ENCODE measurements at places on chromosomes 16 and 17. TPM values are rescaled to one million over a fixed set of nuclear protein-coding genes. Genes with fewer than 3 reads are reported as not detected.
A peak's percentile ranks its signal among the peaks of the same experiment; 100 is the strongest.

Gene RAP1GAP2
- total RNA-seq: 63.8 TPM

GRCh38 chr17:80892900-80893603 is 98.6 kb upstream of the CHMP6 start:
- peaks cover 36% of the 10 kb centered on the region for H3K36me3 ChIP-seq
- H3K27me3 ChIP-seq: no peaks in the 10 kb centered on the region
- H3K4me1 ChIP-seq: peaks cover 26% of the 10 kb centered on the region

GRCh38 chr17:62919388-62919787 is 46.6 kb upstream of the TANC2 start:
- H3K27ac ChIP-seq: no peak overlapping the region
- no peak for DNase-seq
- H3K4me1 ChIP-seq: peaks cover 18% of the 10 kb centered on the region
- no peak overlapping the region for H3K4me3 ChIP-seq

- peaks cover 52% of the 10 kb centered on the region for H3K27me3 ChIP-seq
- peaks cover under 1% of the 10 kb centered on the region for H3K4me1 ChIP-seq
- no peak for DNase-seq
- no peak overlapping the region for H3K27ac ChIP-seq
- H3K36me3 ChIP-seq: no peaks in the 10 kb centered on the region
- no peak overlapping the region for H3K4me3 ChIP-seq
These were observed 28.5 kb downstream of the CLEC3A start for GRCh38 chr16:78050734-78051400.

- peak; percentile 68 for DNase-seq
- H3K27ac ChIP-seq: peak overlapping the region; percentile 94
- no peaks in the 10 kb centered on the region for H3K27me3 ChIP-seq
- H3K4me1 ChIP-seq: peaks cover 90% of the 10 kb centered on the region
- no peak overlapping the region for H3K4me3 ChIP-seq
- H3K36me3 ChIP-seq: no peaks in the 10 kb centered on the region
These were observed 76.3 kb downstream of the GAS7 start for GRCh38 chr17:10121971-10122707.

GRCh38 chr17:50797135-50797810 is 30.0 kb upstream of the ANKRD40CL start:
- H3K4me1 ChIP-seq: no peaks in the 10 kb centered on the region
- no peak overlapping the region for H3K4me3 ChIP-seq
- no peak for DNase-seq

GRCh38 chr17:20103454-20104446 is 94.6 kb downstream of the SPECC1 start:
- peaks cover 29% of the 10 kb centered on the region for H3K27me3 ChIP-seq
- H3K4me1 ChIP-seq: peaks cover 16% of the 10 kb centered on the region
- no peak overlapping the region for H3K4me3 ChIP-seq
- no peaks in the 10 kb centered on the region for H3K36me3 ChIP-seq

GRCh38 chr16:28522792-28523191 is 16.0 kb downstream of the NUPR1 start:
- H3K27me3 ChIP-seq: no peaks in the 10 kb centered on the region
- no peak for DNase-seq
- peaks cover 6% of the 10 kb centered on the region for H3K4me1 ChIP-seq
- H3K36me3 ChIP-seq: no peaks in the 10 kb centered on the region
- no peak overlapping the region for H3K4me3 ChIP-seq
- H3K27ac ChIP-seq: no peak overlapping the region

DNA sequence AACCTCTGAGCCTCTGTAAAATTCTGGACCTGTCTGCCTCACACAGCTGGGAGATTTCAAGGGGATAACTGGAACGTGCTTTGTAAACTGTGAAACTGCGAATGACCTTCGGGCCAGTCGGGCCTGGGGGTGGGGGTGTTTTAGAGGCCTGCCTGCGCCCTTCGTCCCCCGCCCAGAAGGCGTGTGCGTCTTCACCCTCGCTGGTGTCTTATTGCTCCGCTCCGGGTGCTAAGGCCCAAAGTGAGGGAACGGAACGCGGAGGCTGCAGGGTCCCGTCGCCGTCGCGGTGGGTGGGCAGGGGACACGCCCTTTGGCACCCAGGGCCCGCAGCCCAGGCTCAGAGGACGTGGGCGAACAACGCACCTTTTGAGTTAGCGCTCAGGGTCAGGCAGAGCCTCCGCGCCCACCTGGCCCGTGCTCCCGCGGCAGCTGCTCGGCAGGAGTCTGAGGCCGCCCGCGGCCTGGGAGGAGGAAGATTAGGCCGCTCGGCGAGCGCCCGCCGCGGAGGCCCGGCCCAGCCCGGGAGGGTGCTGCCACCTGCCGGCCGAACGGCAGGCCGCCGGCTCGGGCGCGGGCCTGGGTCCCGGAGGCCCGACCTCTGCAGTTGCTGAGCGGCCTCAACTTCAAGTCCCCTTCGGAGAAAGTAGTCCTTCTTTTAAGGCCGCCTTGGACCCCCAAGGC is 29.7 kb downstream of the DCAKD start:
- H3K4me1 ChIP-seq: peaks cover 48% of the 10 kb centered on the region
- peaks cover 9% of the 10 kb centered on the region for H3K27me3 ChIP-seq
- DNase-seq: peak; percentile 67

Measured in left ventricle myocardium inferior (tissue), 1 donor.